ENCODE measurements at places on chromosomes 3 and 15. TPM values are rescaled to one million over a fixed set of nuclear protein-coding genes. Genes with fewer than 3 reads are reported as not detected.

Gene KLHL6
- total RNA-seq: 0.16 TPM

Gene GRIP2
- total RNA-seq: 0.16 TPM

Gene EXD1
- total RNA-seq: not detected

Gene HTR3E
- total RNA-seq: not detected

Gene MORF4L1
- 181 TPM for total RNA-seq

Gene SLC24A5
- not detected for total RNA-seq

Gene GXYLT2
- 3.3 TPM for total RNA-seq

Gene RTP2
- not detected for total RNA-seq

Gene SUCLG2
- 48.3 TPM for total RNA-seq

Gene TGM5
- 0.16 TPM for total RNA-seq
